Fibroblast of the conjunctiva (primary cell): ENCODE measurements at places on chromosomes 7 and 10.

- no peak for DNase-seq
These were observed 7.6 kb downstream of the ADARB2 start for GRCh38 chr10:1729751-1730150.

GRCh38 chr7:126728967-126729366 is 523.8 kb downstream of the GRM8 start:
- no peak for DNase-seq

DNA sequence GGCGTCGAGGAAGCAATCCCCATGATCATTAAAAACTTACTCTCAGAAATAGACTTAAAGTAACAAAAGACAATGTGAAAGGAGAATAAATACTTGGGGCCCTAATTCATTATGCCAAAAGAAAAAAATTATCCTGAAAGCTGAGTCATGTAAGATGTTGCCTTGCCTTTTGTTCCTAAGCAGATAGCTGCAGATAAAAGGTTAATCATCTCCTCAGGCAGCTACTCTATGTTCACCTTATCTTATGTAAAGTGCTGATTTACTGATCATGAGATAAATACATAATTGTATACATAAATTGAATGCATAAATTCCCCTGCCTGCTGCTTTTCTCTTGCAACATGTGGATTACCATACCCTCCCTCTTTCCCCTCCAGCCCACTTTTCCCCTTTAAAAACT is 28.1 kb upstream of the CREB3L2 start:
- no peak for DNase-seq

- DNase-seq: peak; percentile 96
These were observed 17.3 kb upstream of the NRBF2 start for GRCh38 chr10:63115732-63116383.

DNA sequence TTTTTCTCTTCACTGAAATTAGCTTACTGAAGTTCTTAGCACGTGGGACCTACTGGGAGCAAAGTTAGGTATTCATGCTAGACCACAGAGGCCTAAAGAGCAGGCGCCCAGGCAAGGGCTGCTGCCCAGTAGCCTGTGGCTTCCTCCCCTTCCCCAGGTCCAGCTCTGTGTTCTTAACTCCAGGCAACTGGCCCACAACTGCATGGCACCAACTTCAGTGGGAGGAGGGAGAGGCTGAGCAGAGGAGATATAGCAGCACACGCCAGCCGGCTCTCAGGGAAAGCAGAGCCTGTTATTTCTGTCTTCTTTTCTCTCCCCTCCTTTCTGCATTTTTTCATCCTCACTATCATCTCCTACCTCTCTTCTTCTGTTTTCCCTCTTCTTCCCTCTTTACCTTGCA is 67.4 kb downstream of the PCGF5 start:
- no peak for DNase-seq

DNA sequence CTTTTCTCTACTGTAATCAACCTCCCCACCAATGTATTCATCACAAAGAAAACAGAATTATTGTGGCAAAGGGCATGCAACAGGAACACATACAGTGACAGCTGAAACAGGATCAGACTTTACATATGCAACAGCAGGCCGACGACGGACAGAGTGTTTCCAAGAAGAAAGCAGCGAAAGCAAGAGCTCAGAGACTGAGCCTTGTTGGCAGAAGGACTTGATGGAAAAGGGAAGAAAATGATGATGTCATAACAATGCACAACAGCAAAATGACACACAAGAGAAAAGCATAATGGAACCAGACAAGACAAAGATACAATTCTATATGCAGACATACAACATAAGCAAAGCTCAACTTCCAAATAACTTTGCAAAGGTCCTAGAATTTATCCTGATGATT is 106.5 kb downstream of the ARHGAP12 start:
- DNase-seq: no peak

- no peak for DNase-seq
These were observed 85.3 kb upstream of the CARD11 start for GRCh38 chr7:3128857-3129490.

DNA sequence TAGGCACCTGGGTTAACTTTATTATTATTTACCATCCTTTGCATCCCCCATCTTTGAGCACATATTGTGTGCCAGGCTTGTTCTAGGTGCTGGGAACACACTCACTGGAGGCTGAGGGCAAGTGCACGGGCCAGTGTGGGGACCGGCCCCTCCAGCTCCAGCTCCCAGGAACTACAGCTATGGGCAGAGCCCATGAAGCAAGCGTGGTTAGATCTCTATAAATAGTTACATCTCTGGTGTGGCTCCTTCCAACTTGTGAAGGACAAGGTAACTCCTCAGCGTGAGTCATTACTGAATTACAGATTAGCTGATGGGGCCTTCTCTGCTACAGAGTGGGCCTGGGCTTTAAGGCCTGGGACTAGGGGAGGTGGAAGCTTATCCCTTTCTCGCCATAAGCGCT is 583.5 kb downstream of the SDK1 start:
- no peak for DNase-seq

- DNase-seq: no peak
These were observed 523.7 kb upstream of the GALNT17 start for GRCh38 chr7:70608229-70608628.

DNA sequence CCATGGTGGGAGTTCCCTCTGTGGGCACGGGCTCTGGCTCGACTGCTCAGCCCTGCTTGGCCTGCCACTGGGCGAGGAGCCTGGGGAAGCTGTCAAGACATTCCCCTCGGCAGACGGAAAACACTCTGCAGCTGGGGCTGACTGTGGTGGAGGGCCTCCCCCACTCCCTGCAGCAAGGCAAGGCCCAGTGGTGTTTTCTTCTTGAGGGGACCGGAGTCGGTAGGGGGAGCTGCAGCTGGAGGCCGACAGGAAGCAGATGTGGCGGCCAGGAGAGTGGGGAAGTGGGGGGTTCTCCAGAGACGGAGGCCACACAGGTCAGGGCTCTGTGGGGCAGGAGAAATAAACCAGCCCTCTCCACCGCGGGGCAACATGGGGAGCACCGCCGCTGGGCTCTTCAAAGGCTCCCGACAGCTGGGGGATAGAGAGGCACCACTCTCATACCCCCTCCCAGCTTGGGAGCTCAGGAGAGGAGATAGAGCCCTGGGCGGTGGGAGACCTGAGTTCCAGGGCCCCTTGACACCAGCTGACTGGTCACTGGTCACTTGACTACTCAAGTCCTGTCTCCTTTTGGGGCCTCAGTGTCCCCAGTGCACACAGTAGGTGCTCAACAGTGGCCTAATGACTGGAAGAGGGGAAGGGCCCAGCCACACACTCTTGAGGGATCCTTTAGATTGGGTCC is 43.4 kb downstream of the PPIF start:
- no peak for DNase-seq

- no peak for DNase-seq
These were observed 61.6 kb downstream of the NPSR1 start for GRCh38 chr7:34719636-34720035.

GRCh38 chr10:104309980-104310978 is 28.0 kb downstream of the ITPRIP start:
- DNase-seq: no peak

DNA sequence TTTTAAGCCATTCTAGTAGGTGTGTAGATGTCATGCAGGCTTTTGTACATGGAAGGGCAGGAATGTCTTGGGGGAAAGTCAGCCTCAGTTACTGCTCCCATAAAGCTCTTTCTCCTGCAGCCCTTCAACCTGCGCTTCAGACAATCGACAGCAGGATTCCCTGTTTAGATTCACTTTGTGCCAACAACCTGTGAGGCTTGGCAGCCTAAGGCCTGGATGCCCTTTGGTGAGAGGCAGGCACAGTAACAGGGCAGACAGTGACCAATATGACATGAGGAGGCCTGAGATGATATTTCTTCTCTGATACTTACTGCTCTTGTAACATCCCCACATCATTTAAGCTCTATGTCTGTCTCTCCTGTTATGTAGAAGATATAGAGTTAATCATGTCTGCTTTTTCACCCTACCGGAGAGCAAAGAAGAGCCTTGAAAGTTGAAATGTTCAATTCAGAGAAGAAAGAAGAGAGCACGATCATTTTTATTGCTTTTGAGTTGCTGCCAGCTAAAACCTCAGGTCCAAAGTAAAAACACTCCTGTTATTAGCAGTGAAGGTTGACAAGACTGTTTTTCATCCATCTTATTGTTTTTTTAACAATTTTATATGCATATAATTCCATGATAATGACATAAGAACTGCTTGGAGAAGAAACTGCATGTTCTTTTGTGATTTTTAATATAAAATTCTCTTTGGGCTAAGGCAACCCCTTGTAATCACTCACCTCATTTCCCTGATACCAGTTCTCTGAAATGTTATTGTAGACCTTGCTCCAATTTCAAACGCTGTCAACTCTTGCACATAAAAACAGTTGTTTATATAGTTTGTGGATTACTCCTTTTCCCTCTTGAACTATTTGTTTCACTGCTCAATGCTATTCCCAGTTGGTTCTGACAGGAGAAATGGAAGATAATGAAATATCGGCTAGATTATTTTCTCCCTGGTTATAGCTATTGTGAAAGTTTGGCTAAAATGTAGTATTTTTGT is 140.9 kb downstream of the GALNT17 start:
- DNase-seq: no peak

GRCh38 chr10:84990713-84991112 is 662.3 kb downstream of the CCSER2 start:
- DNase-seq: no peak

GRCh38 chr7:76316984-76317781 is 14.7 kb downstream of the HSPB1 start:
- DNase-seq: no peak

DNA sequence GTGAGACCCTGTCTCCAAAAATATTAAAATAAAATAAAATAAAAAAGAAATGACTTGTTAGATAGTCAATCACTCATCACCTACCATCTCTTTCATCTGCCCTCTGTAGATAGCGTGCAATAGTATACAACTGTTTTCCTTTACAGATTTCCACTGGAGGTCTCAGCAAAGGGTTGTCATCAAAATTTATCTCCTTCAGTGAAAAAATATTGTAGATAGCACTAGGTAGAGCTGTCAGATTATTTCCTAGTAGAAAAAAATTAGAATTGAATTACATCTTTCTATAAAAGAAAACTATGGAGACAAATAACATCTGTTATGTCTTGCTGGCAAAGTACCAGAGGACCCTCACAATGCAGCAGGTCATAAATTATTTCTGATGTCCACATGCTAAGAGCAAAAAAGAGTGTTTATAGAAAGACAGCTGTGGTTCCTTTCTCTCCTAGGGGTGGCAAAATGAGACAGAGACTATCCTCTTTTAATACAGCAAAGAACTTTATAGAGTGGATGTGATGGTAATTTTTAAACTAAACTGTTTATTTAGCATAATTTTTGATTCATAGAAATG is 16.3 kb upstream of the CYP51A1 start:
- no peak for DNase-seq

- no peak for DNase-seq
These were observed 1.1 kb upstream of the HOXA13 start for GRCh38 chr7:27200761-27201579.

DNA sequence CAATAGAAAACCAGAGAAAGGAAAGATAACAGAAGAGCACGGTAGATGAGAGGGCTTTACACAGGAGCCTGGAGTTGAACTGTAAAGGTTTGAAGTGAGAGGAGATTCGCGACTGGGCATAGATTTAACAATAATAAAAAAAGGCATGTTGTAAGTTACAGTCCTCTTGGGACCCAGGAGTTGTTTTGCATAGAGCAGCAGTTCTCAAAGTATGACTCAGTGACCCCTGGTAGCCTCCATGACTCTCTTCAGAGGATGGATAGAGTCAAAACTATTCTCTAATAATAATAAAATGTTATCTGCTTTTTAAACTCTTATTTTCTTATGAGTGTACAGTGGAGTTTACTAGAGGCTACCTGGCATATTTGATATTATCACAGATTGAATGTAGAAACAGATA is 262.3 kb downstream of the SORCS3 start:
- peak; percentile 4 for DNase-seq

GRCh38 chr7:31720366-31720765 is 33.4 kb downstream of the PPP1R17 start:
- DNase-seq: no peak

- DNase-seq: no peak
These were observed 15.8 kb upstream of the ACTA2 start for GRCh38 chr10:88968391-88968790.

DNA sequence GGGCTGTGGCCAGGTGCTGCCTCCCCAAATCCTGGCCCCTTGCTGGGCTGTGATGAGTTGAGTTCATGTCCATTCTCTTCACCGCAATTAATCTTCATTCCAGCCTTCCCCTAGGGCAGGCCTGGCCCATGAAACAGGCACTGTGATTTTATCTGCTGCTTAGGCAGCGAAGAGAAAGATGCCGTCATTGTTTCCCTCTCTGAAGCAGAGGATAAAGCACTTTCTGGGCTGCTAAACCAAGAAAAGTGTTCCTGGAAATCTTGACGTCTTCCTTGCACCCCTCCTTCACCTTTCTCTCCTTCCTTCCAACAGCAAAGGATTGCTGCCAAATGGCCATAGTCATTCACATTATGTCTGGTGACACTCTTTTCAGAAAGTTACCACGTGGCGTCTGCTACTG is 265.9 kb downstream of the ZEB1 start:
- no peak for DNase-seq

- no peak for DNase-seq
These were observed 147.5 kb downstream of the SLC16A9 start for GRCh38 chr10:59562126-59562525.

GRCh38 chr10:70774810-70775678 is 10.1 kb downstream of the TBATA start:
- DNase-seq: no peak

DNA sequence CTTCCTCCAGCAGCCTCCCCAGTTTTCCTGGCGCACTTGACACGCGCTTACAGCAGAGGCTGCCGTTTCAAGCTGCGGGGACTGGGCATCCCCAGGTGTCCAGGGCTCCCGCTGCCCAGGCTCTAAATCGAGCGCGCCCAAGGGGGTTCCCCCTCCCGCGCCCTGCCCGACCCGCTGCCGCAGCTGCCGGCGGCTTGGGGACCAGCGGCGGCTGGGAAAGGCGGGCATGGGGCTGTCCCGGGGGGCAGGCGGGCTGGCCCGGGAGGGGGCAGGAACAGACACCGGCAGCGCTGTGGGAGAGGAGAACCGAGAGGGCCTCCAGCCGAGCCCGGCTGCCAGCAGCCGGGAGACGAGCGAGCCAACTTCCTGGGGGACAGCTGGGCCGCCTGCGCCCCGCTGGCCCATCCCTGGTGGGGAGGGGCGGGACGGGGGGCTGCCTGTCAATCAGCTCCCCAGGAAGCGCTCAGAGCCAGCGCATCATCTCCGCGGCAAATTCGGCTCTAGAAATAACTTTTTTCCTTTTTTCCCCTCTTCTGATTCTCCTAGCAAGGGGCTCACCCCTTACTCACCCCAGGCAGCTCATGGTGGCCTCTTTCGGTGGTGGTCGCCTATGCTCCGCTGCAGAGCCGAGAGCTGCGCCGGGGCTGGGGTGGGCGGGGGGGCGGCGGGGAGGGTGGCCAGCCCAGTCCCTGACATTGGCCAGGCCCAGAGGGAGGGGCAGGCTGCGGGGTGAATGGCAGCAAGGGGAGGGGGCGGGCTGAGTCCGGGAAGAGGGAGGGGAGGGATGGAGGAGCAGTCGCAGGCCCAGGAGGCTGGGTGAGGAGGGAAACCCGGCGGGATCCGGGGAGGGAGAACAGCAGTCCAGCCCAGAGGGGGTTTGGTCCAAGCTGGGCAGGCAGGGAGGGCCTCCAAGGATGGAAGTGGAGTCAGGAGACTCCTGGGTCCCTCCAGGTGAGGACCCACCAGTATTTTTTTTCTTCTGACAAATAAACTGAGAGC is 14.7 kb downstream of the GRID2IP start:
- DNase-seq: no peak

- DNase-seq: no peak
These were observed 193.2 kb downstream of the GALNT17 start for GRCh38 chr7:71325151-71325550.

GRCh38 chr10:29627201-29628132 is 7.3 kb downstream of the SVIL start:
- DNase-seq: no peak
